ENCODE measurements at places on chromosomes 4 and X.

GRCh38 chr4:82681754-82682153 lies 116.8 kb downstream of the SCD5 start:
- no peak for DNase-seq

DNA sequence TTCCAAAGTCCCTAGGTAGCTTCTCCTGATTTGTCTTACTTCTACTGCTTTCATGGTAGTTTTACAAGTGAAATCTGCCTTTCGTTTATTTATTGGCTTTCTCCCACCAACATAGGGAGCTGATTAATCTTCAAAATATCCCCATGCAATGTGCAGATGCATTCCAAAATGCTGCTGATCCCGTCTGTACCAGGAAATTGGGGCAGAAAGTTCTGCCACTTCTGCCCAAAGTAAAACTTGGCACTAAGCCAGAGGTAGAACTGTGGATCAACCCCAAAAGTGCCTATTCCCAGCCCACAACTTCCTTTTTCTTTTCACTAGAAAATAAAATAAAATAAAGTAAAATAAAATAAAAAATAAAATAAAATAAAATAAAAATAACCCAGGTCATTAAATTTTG lies 47.3 kb upstream of the PPARGC1A start:
- DNase-seq = no peak

- DNase-seq = no peak
These were observed 48.4 kb downstream of the KIF4A start for GRCh38 chrX:70338290-70338689.

DNA sequence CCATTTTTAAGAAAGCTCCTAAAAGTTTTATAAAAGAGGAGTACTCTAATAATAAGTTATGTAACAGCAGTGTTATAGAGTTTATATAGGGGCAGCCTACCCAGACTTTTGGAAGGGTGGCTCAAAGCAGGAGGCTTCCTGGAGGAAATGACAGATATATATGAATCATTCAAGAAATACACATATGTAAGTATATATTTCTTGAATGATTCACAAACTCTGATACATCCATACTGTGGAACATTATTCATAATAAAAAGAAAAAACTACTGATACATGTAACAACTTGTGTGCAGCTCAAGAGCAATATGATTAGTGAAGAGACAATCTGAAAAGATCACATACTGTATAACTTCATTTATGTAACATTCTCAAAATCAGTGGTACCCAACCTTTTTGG lies 166.2 kb downstream of the WDFY3 start:
- no peak for DNase-seq

GRCh38 chr4:123699880-123700771 lies 303.5 kb downstream of the SPRY1 start:
- DNase-seq = no peak

- no peak for DNase-seq
These were observed 103.3 kb upstream of the RBPJ start for GRCh38 chr4:26217481-26217880.

- DNase-seq = peak; percentile 64
These were observed 426 bp downstream of the SLBP start for GRCh38 chr4:1711571-1712215.

DNA sequence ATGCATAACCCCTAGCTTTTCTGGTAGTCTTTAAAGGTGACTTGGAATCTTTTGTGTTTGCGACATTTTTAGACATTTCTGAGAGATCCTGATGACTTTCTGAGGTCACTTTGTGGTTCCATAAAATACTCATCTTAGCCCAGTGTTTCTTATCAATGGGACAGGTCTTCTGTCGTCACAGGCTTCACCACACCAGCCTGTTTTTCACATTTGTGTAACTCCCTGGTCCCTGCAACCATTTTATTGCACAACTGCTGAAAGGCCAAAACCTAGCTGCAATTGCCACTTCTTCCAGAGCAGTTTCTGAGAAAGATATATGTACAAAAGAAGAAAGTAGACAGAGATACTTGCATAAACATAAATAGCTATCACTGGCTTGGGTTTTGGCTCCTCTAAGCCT lies 120.9 kb downstream of the IL15 start:
- no peak for DNase-seq

DNA sequence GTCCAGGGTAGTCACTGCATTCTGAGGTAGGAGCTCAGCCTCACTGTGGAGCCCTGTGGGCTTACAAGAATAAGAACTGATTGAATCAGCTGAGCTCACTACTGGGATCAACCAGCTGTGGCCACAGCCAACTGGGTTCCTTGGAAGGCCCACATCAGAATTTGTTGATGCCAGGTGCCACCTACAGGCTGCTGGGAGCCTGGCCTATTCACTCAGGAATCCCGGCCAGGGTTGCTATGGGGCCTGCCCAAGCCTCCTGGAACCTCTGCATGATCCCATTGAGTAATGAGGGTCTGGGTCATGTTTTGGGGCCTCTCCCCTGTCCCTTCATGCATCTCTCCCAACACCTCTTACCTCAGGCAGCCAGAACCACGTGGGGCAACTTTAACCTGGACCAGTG lies 53.9 kb upstream of the KIAA1210 start:
- DNase-seq = no peak

- DNase-seq = peak; percentile 47
These were observed 675 bp downstream of the PRIMPOL start for GRCh38 chr4:184649971-184650855.

DNA sequence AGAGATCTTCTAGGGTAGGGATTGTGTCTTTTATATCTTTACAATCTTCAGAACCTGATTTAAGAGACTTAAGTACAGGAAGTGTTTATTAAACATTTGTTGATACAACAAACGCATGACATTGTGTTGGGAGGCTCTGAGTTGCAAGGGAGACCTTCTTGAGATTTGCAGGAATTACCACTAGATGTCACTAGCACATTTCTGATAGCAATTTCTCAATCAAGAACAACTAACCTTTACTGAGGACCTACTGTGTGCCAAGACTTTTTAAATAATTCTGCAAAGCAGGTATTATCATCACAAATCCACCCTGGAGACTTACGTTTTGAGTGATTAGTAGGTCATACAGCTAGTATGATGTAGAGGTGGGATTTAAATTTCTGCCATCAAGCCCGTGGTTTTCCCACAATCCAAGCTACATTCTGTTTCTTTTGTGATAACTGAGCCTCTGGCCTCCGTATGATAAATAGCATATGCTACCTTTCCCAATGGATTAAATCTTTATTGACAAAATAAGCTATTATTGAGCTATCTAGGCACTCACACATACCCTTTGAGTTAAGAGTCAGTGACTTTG lies 986.0 kb downstream of the CCSER1 start:
- DNase-seq = no peak

GRCh38 chr4:89204624-89205023 lies 93.3 kb downstream of the TIGD2 start:
- no peak for DNase-seq

DNA sequence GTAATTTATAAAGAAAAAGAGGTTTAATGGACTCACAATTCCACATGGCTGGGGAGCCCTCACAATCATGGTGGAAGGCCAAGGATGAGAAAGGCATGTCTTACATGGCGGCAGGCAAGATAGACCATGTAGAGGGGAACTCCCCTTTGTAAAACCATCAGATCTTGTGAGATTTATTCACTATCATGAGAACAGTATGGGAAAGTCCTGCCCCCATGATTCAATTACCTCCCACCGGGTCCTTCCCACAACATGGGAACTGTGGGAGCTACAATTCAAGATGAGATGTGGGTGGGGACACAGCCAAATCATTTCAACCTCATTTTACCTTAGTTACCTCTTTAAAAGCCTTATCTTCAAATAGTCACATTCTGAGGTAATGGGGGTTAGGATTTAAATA lies 30.9 kb upstream of the ELOVL6 start:
- no peak for DNase-seq

DNA sequence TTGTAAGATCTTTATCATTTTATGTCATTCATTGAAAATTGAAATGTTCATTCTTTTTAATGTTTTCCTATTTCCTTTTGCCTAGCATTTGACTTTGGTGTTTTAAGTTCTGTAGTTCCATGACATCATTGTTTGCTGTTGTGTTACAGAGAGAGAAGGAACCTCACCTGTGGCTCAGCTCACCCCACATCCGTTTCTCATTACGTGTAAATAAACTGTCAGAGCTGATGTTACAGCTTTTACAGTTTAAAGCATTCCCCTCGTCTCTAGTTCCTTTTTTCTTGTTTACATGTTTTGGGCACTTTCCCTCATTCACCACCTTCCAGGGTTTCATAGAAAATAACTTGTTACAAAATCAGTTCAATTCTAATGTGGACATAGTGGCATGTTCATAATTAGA lies 137.2 kb downstream of the FNIP2 start:
- DNase-seq = peak; percentile 47

DNA sequence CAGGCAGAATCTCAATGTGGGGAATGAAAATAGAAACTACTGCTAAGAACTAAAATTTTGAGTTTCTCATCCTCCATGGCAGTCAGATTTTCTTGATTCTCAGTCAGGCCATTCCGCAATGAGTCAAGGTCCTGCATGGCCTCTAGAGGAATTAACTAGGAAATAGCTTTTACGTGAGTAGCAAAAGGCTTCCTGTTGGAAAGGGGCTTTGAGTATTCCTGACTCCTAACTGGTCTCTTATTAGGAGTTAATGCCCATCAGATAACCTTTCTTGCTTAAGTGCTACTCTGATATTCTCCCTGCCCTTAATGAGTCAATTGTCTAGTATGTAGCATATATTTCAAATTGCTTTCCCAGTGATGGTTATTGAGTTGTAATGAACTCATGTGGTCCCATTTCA lies 65.7 kb upstream of the ARHGAP24 start:
- DNase-seq = no peak

GRCh38 chr4:1044469-1045192 lies 33.2 kb downstream of the FGFRL1 start:
- no peak for DNase-seq

GRCh38 chr4:127641524-127641923 lies 8.8 kb downstream of the INTU start:
- DNase-seq = no peak

GRCh38 chr4:13891544-13891939 lies 264.0 kb upstream of the BOD1L1 start:
- DNase-seq = no peak

DNA sequence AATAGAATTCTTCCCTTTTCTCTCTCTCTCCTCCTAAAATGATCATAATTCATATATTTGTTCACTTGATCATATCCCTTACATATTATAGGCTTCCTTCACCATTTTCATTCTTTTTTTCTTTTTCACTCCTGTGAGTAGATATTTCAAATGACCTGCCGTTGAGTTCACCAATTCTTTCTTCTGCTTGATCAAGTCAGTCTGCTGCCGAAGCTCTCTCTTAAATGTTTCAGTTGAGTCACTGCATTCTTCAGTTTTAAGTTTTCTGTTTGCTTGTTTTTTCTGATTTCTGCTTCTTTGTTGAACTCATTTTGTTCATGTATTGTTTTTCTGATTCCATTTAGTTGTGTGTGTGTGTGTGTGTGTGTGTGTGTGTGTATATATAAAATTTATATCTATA lies 354.3 kb downstream of the GPAT3 start:
- no peak for DNase-seq

GRCh38 chrX:104742355-104742754 lies 176.4 kb downstream of the IL1RAPL2 start:
- no peak for DNase-seq

- no peak for DNase-seq
These were observed 644.1 kb upstream of the PITX2 start for GRCh38 chr4:111266937-111267336.

DNA sequence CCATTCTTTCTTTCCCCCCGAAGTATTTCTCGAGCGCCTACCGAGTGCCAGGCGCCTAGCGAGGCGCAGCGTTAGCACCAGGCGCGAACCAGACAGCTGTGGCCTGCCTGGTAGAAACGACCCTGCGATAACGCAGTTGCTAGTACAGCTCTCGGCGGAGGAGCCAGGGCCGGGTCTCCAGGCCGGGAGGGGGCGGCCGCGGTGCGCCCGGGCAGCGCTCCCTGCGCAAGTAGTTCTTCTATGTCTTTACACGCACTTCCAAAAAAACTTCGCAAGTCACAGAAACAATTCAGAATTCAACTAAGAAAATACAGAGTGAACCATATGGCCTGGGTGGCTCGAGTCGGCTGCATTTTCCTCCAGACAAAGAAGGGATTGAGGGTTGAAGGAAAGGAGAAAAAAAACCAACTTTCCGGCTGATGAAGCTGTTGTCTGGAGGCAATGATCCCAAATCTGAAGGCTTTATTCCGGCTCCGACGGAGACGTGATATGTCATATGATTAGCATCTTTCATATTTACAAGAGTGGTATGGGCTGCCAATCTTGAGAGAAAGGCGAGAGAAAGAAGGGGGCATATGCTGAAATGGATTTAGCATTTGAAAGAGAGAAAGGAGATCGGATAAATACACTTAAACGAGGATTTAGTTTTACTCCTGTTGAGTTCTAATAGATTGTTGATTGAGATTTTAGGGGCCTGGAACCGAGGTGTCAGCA lies 7.2 kb upstream of the NEUROG2 start:
- peak; percentile 57 for DNase-seq

DNA sequence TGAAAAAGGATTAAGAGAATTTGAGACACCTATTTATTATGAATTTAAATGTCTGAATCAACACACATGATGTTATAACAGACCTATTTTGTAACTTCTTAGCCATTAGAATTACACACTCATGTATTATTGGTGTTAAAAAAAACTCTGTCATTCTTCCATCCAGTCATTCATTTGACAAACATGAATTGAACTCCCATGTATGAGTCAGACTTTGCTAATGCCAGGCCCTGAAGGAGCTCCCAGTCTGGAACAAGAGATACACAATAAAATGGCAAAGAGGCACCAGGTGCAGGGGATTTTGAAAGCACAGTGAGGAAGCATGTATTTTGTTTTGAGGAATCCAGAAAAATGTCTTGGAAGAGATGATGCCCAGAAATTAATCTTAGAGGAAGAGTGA lies 87.7 kb upstream of the EFHC2 start:
- no peak for DNase-seq

DNA sequence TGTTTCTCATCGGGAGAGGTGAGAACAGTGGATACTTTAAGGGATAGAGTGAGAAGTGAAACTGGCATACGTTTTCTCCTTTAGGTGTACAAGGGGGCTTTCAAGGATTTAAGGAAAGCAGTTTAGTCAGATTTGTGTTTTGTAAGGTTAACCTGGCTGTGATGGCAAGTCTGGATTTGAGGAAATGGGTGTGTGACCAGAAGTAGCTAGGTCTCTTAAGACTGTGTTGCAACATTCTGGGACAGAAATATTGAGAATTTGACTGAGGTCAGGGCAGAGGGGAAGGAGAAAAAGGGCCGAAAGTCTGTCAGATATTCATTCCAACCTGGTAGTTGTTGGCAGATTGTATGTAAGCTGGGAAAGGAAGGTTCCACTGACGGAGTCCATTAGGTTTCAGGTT lies 10.4 kb upstream of the GABRE start:
- DNase-seq = no peak

GRCh38 chrX:123493857-123494256 lies 239.0 kb downstream of the THOC2 start:
- no peak for DNase-seq

DNA sequence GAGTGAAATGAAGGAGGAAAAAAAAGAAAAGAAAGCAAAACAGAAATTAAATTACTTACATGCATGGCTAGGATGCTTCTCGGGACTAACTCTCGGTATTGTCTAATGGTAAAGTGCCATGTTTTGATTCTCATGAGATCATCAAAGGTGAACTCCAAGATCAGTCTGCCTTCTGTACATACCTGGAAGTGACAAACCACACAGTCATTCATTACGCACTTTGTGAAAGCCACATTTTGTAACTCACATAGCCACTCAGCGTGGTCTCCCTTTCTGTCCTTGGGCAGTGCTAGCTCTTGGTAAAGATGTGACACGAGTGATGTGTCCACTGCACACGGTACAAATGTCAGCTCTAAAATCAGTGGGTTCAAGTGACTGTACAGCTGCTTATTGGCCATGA lies 309.8 kb downstream of the LDB2 start:
- DNase-seq = no peak

- no peak for DNase-seq
These were observed 14.7 kb upstream of the GSX2 start for GRCh38 chr4:54085284-54085683.
